ENCODE measurements at places on chromosomes 16 and 17.

DNA sequence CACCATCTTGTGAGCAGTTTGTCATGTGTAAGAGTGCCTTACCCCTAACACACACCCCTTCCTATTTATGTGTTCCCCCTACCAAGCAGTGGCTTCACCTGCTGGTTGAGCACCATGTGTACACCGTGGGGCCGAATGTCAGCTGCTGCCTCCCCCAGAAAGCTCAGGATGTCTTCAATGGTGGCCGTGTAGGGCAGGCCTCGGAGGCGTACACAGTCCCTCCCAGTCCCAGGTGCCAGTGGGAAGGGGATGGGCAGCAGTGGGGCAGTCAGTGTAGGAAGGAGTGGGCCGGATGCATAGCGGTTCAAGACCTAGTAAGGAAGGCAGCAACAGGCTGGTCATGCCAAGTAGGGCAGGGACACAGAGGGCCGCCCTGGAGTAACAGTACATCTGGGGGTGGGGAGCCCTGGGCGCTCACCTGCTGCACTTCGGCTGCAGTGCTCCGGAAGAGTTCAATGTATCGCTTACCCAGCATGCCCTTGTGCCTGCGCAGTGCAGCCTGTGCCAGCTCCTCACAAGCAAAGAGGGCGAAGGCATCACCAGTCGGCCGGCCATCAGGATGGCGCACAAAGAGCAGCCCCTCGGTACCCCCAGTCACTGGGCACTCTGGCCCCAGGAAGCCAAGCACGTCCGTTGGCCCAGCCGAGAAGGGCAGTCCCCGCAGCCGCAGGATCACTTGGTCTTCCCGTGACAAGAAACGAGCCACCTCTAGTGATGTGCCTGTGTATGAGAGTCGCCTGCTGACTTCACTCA is 4.4 kb downstream of the ESRP2 start:
- no peak for DNase-seq

DNA sequence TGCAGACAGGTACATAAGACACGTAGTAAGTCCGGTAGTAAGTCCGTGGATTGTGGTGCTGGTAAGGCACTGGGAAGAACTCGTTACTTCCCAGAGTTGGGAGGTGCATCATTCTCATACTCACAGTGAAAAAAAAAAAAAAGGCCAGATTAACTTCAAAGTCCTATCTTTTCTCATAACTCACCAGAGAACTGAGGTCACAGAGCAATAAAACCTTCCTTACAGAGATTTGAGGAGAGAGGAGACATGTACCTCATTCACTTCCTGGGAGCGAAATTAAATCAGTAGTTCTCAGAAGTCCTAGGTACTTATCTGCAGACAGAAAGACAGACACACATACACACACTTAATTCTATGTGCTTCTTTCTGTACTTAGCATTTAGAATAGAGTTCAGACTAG is 22.5 kb downstream of the MPHOSPH6 start:
- no peak for DNase-seq

- DNase-seq: no peak
Measured at GRCh38 chr17:3529817-3530741, 27.5 kb downstream of the TRPV3 start.

- DNase-seq: no peak
Measured at GRCh38 chr17:81166033-81166492, at the start of gene AATK. TSS of gene AATK (minus strand) at chr17:81166221. CDS start at chr17:81165992, 229 bp downstream.

DNA sequence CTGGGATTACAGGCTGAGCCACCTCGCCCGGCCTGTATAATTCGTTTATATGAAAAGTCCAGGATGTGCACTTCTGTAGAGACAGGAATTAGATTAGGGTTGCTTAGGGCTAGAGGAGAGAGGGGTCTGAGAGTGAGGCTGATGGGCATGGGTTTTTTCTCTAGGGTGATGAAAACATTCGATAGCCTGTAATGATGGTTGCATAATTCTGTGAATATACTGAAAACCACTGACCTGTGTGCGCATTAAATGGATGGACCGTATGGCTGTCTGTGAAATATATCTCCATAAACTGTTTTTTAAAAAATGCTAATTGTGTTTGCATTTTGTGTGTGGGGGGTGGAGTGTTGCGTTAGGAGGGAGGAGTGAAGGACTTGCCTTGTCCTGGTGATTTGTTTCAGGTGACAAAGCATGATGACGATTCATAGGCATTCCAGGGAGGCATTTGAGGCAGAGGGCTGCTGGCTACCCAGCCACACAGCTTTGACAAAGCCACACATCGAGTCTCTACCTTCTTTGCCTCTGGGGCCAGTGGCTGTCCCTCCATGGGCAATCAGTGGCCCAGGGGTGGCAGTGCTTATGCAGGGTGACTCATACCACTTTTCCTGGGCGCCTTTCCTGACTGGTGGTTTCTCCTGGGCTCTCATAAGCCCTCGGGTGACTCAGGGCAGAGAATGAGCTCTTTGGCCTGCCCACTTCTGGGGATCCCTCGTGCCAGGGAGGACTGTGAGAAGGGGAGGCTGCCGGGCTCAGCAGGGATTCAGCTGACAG is 148.5 kb upstream of the WSCD1 start:
- DNase-seq: peak; percentile 35

DNA sequence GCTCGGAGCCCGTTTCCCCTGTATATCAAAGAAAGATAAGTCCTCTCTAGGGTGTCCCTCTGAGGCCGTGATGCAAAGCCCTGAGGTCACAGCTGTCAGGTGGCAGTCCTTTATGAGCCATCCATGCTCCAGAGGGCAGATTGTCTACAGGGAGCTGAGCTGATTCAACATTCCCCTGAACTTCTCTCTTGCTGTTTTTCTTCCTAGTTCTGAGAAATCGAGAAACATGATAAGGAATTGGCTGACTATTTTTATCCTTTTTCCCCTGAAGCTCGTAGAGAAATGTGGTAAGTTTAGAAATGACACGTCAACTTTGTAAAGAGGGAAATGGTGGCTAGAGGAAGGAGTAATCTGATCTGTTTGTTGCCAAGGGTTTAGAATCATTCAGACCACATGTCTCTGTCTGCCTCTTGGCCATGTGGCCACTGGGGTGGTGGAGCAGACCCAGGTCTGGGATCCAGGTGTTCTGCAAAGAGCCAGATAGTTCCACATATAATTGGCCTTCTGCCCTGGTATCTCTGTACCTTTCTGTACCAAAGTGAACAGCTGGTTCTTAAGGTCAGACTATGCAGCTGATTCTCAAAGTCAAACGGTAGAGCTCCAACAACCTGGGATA is 3.5 kb downstream of the CTNS start:
- no peak for DNase-seq

DNA sequence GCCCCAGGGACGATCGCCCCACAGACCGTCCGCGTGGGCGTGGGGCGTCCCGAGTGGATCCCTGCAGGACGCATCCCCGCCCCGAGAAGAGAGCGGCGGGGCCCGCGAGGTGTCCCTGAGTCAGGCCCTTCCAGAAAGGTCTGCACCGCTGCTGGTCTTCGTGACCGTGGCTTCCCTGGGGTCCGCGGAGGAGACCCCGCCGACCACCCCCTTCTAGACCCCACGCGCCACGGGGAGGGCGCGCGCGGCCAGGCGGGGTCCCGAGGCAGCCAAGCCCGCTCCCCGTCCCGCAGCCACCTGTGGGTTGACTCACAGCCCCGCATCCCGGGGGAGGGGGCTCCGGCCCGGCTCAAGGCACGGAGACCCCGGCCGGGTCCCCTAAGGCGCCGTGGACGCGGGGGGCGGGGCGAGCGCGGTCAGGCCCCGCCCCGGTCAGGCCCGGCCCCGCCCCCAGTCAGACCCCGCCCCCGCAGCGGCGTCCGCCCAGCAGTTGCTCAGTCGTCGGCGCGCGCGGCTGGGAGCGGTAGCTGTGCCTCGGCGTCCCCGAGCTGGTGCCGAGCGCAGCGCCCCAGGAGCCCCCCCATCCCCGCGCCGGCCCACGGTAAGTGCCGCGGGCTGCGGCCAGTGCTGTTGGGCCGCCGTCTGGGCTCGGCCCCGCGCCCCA is at the start of gene BAIAP3:
Gene BAIAP3, plus strand, starts transcription at position 497 of the 664 bp plus-strand sequence. CDS start 4,905 bp downstream, outside the sequence.
- DNase-seq: peak; percentile 59

DNA sequence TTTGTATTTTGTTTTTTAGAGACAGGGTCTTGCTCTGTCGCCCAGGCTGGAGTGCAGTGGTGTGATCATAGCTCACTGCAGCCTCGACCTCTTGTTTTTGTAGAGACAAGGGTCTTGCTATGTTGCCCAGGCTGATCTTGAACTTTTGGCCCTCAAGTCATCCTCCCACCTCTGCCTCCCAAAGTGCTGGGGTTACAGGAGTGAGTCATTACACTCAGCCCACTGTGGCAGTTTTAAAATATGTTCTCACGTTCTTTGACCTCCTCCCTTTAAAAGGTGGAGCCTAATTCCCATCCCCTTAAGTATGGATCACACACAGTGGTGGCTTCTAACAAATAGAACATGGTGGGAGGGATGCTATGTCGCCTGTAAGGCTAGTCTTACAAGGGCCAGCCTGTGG is 67.7 kb downstream of the ZDHHC7 start:
- no peak for DNase-seq

DNA sequence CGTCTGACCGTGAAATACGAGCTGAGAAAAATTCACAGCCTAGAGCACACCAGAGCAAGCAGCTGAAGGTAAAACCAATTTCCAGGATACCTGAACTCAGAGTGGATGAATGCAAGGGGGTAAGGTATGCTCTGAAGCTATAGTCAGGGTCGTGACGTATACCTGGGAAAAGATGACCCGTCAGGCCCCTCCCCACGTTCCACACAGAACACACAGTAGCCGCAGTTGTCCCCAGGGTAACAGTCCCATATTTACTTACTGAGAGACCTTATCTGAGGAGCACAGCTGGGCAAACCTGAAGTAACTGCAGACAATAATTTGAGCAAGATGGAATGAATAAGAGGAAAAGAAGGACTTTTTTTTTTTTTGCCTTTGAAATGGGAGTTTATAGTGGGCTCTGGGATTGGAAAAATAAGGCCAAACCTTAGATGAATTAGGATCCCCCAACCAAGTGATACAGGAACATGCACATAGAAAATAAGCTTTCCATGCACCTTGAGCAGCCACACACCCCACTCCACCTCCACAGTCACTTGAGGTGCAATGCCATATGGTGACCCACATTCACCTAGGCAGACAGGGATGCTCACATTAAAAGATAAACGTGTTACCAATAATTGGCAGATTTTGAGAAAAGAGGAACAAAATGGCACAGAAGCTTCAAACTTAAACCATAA is 38.0 kb downstream of the ABCA6 start:
- DNase-seq: no peak

GRCh38 chr16:81928271-81928918 is 82.9 kb downstream of the SDR42E1 start:
- no peak for DNase-seq

DNA sequence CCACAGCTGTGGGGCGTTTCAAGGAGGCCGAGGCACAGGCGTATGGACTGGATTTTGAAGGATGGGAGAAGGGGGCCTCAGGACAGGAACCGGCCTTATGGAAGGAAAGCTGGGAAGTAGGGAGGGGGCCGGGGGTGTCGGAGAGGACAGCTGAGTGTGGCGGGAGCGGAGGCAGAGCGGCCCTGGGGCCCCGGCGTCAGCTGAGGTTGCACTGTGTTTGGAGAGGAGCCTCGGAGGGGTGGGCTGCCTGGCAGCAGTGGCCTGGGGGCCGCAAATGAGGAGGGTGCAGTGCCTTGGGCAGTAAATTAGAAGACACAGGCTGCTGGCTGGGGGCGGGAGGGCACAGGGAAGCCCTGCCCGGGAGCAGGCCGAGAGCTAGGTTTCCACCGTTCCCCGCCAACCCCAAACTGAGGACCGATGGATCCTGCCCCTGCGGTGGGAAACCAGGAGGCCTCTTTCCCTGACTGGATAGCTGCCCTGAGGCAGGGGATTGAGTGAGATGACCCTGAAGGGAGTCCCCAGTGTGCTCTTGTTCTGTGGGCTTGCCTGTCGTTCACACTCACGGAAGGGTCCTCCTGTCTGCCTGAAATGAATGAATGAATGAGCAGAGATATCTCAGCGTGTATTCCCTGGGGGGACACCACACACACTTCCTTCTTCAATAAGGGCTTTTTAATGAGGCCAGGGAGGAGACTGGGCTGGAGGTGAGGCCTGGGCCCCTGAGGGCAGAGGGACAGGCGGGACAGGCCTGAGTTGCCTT is 18.4 kb downstream of the FOXJ1 start:
- DNase-seq: no peak

DNA sequence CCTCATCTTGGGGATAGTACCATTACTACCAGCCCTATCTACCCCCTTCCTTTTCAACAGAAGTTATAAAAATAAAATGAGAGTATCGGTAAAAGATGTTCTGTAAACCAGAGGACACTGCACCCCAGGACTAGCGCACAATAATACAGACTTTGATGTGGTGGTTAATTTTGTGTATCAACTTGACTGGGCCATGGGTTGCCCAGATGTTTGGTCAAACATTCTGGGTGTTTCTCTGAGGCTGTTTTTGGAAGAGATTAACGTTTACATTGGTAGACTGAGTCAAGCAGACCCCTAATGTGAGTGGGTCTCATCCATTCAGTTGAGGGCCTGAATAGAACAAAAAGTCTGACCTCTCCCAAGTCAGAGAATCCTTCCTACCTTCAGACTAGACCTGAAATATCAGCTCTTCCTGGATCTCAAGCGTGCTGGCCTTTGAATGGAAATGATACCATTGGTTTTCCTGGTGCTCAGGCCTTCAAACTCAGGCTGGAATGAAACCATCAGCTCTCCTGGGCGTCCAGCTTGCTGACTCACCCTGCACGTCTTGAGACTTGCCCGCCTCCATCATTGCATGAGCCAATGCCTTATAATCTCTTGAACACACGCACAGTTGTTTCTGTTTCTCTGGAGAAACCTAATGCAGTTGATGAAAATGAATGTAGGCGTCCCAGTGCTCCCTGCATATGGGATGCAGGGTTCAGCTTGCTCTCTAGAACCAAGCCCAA is 10.1 kb downstream of the MRM1 start:
- no peak for DNase-seq

DNA sequence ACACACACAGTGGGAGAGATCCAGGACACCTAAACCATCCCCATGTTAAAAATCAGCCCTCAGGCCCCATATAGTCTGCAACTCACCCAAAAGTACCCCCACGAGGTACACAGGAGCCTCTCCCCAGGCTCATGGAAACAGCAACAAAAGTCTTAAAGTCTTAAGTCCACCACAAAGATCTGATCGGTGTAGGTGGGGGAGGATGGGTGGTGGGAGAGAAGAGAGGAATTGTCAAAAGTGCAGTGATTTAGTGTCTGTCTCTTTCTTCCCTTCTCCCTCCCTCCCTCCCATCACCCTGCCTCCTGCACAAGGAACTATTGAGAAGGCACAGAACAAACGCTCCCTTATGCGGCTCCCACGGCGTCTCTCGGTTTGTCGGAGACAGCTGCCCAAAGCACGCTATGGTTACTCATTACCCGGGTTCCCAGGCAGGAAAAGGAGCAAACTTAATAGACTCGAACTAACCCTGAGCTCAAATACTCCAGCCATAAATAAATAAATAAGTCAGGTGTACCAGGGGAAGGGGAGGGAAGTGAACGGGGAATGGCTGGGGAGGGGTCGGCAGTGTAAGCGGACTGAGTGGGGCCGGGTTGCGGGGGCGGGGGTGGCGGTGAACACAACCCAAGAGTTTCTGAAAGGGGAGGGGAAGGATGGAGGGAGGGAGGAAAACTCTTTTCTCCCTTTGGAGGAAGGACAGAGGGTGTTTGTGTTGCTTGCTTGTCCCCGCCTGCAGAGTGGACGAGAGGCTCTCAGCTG is 477.4 kb downstream of the SLC39A11 start:
- DNase-seq: peak; percentile 86

DNA sequence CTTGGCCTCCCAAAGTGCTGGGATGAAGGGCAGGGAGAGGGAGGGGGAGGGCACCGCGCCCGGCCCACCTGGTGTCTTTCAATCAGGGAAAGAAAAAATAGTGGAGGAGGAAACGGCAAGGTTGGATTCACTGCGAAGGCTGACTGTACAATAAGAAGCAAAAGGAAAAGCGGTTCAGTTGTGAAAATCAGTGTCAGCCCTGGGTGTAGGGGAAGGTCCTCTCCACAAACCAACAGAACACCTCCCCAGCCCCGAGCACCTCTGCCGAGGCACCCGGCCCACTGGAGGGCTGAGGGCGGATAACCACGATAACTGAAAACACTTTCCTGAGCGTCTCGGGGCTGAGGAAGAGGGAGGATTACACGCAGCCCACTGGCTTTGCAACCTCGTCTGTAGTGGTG is 1.4 kb upstream of the SPG7 start:
- no peak for DNase-seq
